ENCODE measurements at places on chromosomes 11 and 22.

- DNase-seq: no peak
Observed at GRCh38 chr22:42091455-42091782, 847 bp upstream of the NDUFA6 start.

GRCh38 chr11:120334894-120335462 is 1.2 kb upstream of the ARHGEF12 start:
- peak; percentile 89 for DNase-seq

GRCh38 chr22:30857791-30858190 is 110.8 kb downstream of the MORC2 start:
- DNase-seq: no peak

DNA sequence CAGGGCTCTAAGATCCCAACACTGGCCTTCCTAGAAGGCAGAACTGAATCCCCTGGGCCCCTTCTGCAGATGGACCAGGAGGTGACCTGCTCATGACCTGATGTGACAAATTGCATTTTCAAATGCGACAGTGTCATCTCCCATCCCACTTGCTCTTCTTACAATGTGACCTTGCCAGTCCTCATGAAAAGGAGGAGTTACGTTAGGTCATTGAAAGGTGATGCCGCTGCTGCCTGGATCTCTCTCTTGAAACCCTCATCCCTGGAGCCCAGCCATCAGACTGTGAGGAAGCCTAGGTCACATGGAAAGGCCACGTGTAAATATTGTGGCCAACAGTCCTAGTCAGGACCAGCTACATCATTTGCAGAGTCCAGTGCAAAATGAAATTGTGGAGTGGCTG is 5.7 kb upstream of the C1QTNF4 start:
- DNase-seq: no peak

- no peak for DNase-seq
Observed at GRCh38 chr11:59262177-59262818, 49.6 kb upstream of the MPEG1 start.

- peak; percentile 85 for DNase-seq
Observed at GRCh38 chr11:57482782-57483561, 22.6 kb downstream of the RTN4RL2 start.

DNA sequence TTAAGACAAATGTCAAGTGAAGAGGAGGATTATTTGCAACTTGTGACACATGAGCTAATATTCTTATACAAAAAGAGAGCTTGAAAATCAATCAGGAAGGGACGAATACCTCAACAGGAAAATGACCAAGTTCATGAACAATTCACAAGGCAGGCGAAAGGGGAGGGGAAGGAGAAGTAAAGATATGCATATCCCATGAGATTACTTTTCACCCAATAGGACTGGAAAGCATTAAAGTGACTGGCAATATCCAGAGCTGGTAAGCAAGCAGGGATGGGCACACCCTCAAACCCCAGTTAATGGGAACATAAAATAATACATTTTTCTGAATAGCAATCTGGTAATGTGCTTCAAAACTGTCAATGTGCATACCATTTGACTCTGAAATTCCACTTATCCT is 129.5 kb downstream of the SLC1A2 start:
- DNase-seq: no peak

DNA sequence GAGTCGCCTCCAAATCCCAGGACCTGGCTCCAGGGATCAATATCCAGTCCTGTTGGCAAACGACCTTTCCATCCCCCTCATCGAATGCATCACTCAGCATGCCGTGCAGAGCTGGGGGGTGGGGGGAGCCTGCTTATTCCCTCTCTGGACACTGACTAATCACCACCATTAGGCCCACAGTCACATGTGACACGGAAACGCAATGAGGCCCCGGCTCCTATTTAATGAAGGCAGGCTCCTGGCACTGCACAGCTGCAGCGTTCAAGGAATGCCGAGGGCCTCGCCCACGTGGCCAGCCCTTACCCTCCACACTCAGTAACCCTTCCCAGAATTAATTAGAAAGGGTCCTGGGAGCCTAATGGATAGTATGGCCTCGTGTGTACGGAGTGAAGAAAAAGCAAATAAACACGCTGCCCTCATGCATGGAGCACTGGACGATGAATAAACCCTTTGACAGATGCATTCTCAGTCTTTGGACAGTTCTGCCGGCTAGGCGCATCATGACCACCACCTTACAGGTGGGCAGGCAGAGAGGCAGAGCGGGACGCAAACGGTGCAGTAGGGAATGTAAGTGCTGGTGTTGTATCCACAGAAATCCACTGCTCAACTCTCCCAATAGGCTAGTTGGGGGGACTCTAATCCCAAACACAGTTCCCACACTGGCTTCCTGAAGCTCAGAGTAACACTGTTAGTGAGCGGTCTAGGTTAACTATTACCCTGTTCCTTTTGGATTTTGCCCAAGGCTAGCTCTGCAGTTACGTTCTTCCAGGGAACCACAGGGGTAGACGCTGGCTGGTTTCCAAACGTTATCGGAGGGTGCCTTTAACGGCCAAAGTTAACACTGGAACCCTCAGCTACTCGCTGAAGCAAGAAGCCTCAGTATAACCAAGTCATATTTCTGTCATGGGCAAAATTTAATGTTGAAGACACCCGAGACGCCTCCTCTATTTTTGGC is 490.1 kb downstream of the OPCML start:
- no peak for DNase-seq

- no peak for DNase-seq
Observed at GRCh38 chr11:93159721-93160120, 38.1 kb downstream of the SLC36A4 start.

- no peak for DNase-seq
Observed at GRCh38 chr11:128666397-128666796, 27.5 kb upstream of the FLI1 start.

DNA sequence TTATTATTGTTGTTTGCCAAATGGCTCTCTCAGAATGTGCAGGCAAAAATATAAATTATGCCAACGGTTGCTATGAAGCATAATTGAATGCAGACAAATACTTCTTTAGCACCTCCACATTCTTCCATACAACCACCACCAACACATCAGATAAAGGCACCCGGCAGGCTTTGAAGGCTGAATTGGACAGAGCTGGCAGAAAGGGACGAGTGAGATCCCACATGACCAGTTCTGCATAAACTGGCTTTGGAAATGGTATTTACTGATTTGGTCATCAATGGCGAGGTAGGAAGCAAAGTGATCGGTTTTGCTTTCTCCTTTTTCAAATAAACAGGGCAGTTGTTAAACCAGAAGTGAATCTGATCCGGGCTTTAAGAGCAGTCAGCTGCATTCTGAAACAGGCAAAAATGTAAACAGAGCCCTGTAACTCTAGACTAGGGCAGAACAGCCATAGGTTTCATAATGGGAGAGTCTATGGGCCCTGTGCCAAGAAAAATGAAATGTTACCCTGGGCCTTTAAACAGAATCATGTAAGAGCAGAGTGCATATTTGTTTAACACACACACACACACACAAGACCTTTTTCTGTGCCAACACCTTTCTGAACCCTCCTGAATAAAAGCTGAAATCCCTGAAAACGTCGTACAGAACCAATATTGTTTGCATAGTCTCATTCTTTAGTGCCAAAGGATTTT is 97.7 kb downstream of the MPPED2 start:
- DNase-seq: no peak

DNA sequence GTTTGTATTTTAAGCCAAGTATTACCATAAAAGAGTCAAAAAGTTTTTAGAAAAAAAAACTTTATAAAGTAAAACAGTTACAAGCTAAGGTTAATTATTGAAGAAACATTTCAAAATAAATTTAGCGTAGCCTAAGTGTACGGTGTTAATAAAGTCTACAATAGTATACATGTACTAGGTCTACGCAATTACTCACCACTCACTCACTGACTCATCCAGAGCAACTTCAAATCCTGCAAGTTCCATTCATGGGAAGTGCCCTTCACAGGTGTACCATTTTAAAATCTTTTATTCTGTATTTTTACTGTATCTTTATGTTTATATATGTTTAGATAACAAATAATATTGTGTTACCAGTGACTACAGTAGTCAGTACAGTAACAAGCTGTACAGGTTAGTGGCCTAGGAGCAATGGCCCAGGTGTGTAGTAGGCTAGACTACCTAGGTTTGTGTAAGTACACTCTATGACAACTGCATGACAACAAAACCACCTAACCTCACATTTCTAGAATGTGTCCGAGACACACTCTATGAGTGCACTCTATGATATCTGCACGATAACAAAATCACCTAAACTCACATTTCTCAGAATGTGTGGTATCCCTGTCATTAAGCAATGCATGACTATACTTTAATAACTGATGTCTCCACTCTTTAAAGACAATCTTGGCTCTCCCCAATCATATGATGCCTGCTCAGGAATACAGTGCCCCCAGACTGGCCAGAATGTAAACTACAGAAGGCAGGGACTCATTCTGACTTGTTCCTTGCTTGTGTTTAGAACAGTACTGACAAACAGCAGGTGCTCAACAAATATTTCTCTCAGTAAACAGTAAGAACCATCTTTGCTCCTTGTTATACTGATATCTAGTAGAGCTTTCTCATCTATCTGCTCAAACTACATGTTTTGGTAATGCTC is 21.2 kb downstream of the KMT5B start:
- no peak for DNase-seq

- no peak for DNase-seq
Observed at GRCh38 chr11:94926698-94927237, 46.6 kb downstream of the CWC15 start.

- peak; percentile 12 for DNase-seq
Observed at GRCh38 chr22:23626286-23626975, 5.7 kb downstream of the DRICH1 start.

Data from common myeloid progenitor, CD34-positive (primary cell).